ENCODE measurements at places on chromosomes 12 and 14.
A peak's percentile ranks its signal among the peaks of the same experiment; 100 is the strongest.

DNA sequence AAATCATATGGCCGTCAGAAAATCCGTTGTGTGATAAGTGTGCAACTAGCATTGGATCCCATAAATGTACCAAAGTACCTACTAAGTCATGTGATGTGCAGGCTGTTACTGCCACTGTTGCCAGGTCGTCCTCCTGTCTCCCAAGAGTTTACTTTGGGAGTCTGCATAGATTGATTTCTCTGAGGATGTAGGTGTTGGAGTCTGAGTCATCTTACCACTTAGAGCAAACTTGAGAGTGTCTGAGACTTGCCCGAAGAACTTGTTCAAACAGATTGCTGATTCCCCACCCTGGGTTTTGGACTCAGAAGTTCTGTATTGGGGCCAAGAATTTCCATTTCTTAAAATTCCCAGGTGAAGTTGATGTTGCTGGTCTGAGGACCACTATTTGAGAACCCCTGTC lies 11.4 kb downstream of the TMX1 start:
- DNase-seq, result no peak

DNA sequence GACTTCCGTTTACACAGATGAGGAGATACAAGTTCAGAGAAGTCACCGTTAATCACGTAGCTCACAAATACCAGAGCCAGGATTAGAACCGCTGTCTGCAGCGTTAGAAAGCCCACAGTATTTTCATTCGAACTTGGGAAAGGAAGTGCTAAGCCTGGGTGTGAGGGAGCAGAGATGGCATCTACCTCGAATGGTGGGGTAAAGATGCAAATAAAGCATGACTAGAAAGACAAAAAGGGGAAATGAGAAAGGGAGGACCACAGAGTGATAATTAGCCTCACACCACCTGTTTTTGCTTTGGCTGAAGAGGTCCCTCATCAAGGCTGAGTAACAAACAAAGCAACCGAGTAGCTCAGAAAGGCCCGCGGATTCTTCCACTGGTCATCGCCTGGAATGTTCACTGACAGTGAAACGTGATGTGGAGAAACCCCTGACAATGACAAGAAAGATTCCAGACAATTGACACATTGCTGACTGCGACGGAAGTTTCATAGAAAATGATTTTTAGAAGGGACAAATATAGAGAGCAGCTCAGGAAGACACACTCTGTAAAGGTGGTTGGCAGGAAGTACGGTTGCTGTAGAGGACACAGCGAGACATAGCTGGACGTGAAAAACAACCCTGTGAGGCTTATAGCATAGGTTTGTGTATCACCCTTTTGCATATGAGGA lies 31.5 kb upstream of the BHLHE41 start:
- DNase-seq, result no peak

DNA sequence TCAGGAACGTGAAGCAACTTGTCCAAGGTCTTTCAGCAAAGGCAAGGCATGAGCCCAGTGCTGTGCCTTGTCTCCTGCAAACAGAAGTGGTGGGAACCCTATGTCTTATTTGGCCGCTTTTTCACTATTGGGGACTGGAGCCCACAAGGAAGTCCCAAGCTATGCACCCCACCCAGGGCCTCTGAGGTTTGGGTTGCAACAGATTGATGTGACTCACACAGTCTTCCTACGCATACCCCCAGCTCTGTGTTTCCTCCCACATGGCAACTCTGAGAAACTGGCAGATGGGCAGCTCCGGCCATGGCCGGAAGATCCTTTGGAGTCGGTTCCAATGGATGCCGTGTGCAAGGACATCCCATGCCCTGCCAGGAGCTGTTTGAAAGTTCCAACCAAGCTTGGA lies 28.3 kb upstream of the CMKLR1 start:
- DNase-seq, result peak; percentile 87

DNA sequence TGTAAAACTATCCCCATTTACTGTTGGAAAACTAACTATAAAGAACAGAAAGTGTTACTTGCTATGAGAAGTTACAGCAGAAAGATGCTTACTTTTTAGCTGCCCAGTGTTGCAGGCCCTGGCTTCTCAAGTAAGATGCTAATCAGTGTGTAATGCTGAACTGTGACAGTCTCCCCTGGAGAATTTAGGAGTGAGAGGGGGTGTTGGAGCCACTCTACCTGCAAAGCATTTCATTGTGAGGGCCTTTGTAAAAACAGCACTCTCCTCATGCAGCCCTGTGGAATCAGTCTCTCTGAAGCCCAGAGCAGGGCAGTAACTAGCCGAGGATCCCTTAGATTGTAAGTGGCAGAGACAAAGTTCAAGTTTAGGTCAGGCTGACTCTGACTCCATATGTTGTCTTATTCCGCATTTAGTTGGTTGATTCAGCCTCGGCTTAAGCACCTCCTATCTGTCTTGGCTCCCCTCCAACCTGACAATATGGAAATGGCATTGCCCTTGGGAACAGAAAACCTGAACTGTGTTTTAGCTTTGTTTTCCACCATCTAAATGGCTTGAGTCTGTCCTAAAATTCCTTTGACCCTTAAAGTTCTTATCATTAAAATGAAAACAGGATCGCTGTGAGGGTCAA lies 141.3 kb downstream of the PRKCH start:
- peak; percentile 46 for DNase-seq

DNA sequence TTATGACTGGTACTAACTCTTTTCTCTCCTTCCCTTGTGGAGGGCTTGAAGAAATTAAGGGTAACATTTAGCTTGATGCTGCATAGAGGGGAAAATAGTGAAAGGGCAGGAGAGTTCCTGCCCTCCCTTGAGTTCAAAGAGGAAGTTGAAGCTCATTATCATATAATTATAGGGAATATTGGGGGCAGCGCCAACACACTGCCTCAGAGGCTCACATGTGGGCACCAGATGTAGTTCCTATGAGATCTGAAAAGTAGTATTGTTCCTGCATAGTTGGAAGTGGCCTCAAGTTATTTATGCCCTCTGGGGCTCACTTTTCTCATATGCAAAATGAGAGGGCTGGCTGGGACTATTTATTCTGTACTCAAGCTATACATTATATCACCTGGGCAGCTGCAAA lies 33.0 kb upstream of the FGF23 start:
- no peak for DNase-seq

DNA sequence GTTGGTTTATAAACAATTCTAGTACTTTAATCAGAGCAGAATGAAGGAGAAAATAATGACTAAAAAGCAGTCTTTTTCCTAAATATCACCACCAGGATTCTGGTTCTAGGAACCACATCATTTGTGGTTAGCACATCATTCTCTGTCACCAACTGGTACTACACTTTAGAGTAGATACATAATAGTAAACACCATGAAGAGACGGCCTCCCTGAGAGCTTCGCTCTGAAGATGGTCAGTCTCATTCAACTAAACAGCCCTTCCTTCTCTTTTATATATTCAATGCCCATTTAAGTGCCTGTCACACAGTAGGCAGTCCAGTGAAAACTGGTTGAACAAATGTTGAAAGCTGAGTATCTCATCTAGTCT lies 10.9 kb downstream of the SLC38A2 start:
- no peak for DNase-seq

GRCh38 chr14:64760146-64760755 lies 56.0 kb downstream of the PLEKHG3 start:
- DNase-seq, result peak; percentile 58

GRCh38 chr12:124525455-124525854 lies 42.0 kb downstream of the NCOR2 start:
- DNase-seq, result no peak

DNA sequence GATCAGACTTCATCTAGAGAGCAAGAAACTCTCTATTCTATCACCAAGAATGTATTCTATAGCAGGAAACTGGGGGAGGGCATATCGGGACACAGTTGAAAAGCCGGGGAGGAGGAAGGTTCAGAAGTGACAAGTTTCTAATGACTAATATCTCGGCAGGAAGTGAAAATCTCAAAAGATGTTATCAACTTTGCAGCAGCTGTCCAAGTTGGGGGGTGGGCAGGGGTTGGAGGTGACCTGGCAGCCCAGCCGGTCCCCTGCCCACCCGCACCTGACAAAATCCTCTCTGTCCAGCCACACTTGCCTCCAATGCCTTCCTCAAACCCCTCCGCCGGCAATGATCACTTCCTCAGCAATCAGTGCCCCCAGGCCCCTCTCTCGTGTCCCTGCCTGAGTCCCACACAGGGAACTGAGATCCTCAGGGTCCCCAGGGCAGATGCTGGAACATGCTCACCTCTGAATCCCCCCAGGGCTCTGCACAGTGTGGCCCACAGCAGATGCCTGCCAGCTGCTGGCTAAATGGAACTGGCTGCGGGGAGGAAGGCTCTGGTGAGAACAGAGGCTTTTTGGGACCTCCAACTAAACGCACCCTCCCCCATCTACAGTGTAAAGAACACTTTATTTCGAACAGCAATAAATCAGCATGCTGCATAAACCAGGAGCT lies 43.9 kb downstream of the CCDC88C start:
- DNase-seq, result peak; percentile 71

DNA sequence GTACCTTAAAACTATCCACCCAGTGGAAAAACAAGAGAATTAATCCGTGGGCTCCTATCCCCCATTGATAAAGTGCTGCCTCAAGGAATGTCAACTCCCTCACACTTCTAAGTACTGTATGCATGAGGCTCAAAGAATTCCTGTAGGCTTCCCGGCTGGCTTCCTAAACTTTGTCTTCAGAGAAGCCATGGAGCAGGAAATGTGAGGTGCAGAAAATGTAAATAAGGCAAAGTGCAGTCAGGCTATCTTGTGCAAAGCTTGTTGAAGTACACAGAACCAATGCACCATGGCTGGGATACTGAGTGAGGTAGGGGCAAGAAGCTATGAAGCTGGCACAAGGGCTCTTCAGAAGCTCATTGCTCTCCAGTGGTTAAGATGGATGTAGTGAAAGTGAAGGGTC lies 611.0 kb downstream of the FSCB start:
- no peak for DNase-seq

- no peak for DNase-seq
These were observed 143.1 kb downstream of the SLC41A2 start for GRCh38 chr12:104814944-104815343.

DNA sequence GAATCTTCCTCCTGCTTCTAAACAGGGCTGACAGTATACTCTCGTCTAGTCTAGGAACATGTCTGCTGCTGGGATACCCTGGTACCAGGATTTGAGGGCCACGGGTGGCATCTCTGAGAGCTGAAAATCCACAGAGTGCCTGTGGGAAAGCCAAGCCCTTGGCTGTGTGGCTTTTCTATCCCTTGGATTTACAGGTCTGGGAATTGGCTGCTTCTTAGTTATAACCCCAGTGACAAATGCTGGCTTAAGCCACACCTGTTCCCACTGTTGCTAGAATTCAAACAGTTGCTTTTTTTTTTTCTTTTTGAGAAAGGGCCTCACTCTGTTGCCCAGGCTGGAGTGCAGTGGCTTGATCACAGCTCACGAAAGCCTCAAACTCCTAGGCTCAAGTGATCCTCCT lies 14.3 kb upstream of the RIN3 start:
- DNase-seq, result no peak

DNA sequence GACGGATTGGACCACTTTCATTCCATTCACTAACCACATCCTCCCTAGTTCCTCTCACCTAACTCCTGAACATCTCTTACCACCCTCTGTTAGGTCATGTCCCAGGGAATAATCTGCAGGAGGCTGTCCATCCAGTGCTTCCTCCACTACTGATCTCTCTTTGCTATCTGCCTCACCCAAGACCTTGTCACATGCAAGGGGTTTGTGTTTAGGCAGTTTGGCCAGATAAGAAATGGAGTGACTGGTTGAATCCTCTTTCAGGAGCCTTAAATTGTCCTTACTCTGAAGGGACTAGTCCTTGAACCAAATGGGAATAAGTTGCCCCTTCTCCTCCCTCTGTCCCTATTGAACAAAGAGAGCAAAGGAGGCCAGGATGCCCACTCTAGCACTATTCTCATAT lies 249.2 kb upstream of the BTG1 start:
- DNase-seq, result no peak

DNA sequence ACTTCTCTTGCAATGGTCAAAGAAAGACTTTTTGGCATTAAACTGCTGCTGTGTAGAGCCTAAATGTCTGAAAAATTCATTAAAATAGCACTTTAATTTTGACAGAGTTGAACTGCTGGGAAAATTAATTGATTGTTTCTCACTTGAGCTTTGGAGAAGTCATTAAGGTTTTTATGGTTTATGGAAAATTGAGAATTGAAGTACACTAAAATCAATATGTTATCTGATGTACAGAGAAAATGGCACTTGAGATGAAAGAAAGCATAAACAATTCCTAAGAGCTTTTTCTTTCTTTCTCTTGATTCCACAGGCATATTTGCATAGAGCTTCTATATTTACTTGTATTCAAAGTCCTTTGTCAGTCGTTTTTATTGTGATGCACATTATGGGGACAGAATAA lies 188.5 kb upstream of the CAND1 start:
- no peak for DNase-seq

GRCh38 chr12:78340406-78340805 lies 509.7 kb downstream of the NAV3 start:
- DNase-seq, result no peak

DNA sequence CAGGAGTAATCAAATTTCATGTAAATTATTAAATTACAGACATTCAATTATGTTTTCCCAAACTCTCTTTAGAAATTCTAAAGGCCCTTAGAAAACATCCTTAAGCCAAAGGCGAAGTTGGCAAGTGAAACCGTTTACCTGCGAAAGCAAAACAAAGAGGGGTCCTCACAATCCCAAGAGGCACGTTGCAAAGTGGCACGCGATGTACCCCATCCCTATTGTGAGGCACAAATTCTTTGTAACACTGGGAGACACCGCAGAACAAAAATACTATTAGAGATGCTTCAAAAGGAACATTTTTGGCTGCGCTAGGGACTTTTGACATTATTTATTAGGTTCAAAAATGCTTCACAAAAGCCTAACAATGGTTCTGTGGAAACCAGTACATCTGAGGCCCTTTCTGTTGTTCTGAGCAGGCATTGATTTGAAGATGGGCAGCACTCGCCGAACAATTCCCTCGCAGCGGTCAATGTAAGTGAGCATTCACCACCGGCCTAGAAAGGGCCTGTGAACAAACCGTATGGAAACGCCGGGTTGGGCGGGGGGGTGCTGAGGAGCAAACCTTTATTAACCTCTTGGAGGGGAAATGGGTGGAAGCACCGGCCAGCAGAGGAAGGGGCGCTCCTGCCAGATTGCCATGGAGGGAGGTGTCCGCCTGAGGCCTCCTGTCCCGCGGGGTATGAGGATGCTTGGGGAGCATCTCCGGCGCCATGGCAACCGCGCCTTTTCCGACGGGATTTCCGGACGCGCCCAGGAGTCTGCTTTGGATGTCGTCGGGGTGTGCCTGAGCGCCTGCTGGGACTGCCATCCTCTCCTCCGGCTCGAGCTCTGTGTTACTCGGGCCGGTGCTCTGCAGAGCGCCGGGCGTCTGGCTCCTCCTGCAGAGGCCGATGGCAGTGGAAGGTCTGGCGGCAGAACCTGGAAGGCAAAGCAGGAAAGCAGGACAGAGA lies 193.9 kb downstream of the C12orf42 start:
- no peak for DNase-seq

DNA sequence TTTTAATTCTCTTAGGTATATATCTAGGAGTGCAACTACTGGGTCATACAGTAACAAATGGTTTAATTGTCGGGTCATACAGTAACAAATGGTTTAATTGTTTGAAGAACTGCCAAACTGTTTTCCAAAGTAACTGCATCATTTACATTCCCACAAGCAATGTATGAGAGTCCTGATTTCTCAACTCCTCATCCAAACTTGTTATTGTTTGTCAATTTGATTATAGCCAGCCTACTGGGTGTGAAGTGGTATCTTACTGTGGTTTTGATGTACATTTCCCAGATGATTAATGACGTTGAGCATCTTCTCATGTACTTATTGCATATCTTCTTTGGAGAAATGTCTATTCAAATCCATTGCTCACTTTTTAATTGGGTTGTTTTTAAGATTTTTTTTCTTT lies 67.6 kb upstream of the CFL2 start:
- DNase-seq, result no peak

Data from suppressor macrophage treated with lipopolysaccharide for 4 hours (primary cell).